Hypothalamus (tissue), 51 donors: ENCODE measurements at places on chromosomes 5 and 9.

- DNase-seq = peak; percentile 53
Measured at GRCh38 chr9:97983589-97984187, 547 bp downstream of the ANP32B start.

- no peak for DNase-seq
Measured at GRCh38 chr9:121748727-121749423, 97.4 kb downstream of the DAB2IP start.

- no peak for DNase-seq
Measured at GRCh38 chr9:5455181-5455580, 4.8 kb downstream of the CD274 start.

DNA sequence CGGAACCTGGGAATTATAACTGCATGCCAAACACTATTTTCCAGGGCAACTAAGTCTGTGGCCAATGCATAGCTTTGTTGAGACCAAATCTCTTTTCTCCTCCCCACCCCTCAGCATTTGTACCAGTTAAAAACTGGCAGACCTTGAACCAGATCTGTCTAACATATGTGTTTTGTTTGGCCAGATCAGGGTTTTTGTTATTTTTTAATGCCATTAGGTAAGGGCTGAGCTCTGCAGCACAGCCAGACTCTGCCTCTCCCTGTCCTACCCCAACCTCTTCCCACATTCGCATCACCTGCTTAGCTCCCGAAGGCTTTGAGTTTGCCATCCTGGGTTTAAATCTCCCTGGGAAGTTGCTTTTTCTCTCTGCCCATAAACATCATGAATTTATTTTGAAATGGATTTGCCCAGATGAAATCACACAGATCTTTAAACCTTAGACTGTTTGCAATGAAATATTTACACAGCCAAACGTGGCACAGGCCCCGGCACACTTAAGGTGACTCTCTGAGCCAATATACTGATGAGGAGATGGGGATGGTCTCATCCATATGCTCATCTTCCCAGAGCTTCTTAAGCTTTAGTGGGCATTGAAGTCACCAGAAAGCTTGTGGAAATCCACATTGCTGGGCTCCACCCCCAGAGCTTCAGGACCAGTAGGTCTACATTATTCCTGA is 54.0 kb upstream of the ALDH1B1 start:
- no peak for DNase-seq

DNA sequence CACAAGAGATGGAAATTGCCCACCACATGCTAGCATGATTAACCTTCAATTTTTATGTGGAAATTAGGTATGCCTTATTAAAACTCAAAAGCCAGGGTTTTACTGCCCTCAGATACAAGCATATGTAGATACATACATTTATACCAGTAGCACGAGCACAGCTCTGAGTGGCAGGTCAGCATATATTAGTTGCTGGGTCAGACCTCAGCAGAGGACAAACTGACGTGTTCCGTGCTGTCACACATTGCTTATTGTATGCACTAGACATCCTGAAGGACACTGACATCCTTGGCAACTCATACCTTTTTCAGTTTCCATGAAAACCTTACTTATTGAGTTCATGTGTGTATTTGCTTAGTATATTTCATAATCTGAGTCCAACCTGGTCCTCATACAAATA is 307.7 kb downstream of the TLE1 start:
- no peak for DNase-seq

DNA sequence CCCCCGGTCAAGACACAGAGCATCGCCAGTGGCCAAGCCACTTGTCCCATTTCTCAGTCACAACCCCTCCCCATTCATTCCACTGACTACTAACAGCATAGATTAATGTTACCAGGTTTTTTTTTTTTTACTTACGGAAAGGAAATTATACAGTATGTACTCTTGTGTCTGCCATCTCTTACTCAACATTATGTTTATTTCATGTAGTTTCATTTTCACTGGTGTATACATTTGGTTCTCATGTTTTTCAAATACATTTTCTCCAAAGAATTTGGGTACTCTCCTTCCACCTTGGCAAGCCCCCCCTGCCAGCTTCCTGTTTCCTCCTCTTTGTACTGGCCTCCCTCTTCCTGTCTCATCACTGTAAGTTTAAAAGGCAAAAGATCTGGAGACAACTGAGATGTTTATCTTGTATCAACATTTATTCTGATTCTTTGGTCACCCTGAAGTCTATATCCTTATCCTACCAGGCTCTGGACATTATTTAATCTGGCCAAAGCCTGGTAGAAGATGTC is 207.3 kb downstream of the SAXO1 start:
- no peak for DNase-seq

DNA sequence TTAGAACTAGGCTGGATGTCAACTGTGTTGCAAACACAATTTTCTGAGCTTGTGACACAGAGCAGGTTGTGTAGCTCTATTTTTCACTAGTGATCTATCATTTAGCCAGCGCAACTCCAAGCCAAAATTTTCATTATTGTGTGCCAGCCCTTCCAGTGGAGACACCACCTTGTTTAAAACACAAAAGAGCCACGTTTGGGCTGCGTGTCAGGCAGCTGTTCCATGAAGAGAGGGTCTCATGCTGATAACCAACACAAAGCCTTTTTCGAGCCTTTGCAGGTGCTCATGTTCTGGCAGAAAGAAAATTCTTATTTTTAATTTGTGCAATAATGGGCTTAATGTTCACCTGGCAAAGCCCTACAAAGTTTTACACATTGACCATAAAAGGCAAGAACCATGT is 237.6 kb upstream of the RGMB start:
- no peak for DNase-seq

DNA sequence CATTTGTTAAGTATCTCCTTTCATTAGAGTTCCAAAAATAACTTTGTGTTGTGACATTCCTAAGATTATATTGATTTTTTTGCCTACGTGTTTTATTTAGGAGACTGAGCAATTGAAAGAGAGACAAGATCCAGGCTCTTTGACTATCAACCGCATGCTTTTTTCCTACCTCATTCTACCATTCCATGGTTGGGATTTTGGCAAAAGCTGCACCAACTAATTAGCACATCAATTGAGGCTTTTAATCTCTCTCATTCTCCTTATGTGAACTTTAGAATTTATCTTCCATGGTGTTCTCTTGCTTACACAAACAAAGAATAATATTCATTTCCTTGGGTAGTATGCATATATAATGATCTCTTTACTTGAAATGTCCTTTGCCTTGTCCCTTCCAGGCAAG is 338.7 kb upstream of the SMC2 start:
- no peak for DNase-seq

DNA sequence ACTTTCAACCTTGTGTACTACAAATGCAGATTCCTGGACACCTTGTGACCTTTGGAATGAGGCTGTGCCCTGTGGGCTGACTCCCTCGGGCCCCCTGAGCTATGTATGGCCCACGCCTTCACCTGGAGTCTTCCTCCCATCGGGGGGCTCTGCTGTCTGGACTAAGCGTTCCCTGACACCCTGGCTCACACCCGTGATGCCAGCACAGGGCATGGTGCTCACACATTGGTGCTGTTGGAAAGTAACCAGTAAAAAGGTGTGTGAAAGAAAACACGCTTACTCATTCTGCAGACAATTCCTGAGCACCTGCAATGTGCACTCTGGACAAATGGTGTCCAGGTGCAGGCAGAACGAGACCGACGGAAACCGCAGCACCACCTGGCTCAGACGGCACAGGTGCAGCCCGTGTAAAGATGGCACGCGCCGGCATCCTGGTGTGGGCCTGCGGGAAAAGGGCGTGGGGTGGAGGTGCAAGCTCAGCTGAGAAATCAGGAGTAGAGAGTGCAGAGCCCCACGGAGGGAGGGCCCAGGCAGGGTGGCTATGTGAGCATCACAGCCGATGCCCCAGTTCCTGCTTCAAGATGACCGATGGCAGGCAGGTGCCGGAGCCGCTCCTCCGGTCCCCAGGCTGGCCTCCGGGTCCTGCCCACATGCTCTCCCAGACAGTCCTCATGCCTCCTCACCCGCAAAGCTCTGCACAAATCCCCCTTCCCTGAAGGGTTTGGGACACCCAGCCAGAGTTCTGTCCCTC is 11.0 kb downstream of the LPCAT1 start:
- DNase-seq = no peak

DNA sequence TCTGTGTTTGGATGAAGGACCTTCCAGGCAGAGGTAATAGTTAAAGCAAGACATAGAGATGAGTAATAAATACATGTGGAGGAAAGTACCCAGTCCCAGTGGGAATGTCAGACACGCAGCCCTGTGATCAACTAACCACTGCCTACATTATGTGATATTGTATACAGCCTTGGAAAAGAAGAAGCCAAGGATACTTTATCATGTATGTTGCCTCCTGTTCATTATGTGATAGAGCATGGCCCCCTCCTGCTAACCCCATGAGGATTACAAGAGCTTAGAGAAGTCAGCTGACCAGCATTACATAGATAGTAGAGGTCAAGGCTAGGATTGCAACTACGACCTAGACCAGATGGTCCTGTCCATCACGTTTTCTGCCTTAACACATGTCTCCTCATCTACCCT is 497.0 kb upstream of the TNC start:
- DNase-seq = no peak
